NCI-H2081 (cell line): ENCODE measurements at places on chromosomes 7 and 10.

- DNase-seq, result no peak
Measured at GRCh38 chr7:91600112-91600511, 280.4 kb downstream of the MTERF1 start.

GRCh38 chr7:7738177-7738576 lies 19.8 kb upstream of the RPA3 start:
- no peak for DNase-seq

GRCh38 chr7:111041577-111041976 lies 49.4 kb upstream of the LRRN3 start:
- no peak for DNase-seq

- no peak for DNase-seq
Measured at GRCh38 chr7:84757761-84758160, 429.1 kb downstream of the SEMA3D start.

GRCh38 chr10:111102359-111102837 lies 25.6 kb downstream of the ADRA2A start:
- no peak for DNase-seq

DNA sequence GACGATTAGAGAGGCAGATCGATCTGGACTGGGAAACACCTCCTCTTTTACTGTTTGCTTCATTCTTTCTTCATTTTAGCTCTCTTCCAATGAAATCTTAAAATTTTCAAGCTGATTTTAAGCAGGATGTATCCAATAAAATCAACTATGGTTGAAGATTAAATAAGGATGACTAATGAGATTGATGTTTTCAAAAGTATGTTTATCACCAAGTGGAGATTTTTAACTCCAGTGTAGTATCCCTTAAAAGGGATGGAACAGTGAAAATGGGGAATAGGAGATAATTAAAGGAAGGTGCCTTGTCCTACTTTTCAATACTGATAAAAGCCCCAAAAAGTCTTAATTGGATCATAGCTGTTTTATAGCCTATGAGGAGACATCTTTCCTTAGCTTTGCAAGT lies 11.6 kb upstream of the LIPF start:
- no peak for DNase-seq

DNA sequence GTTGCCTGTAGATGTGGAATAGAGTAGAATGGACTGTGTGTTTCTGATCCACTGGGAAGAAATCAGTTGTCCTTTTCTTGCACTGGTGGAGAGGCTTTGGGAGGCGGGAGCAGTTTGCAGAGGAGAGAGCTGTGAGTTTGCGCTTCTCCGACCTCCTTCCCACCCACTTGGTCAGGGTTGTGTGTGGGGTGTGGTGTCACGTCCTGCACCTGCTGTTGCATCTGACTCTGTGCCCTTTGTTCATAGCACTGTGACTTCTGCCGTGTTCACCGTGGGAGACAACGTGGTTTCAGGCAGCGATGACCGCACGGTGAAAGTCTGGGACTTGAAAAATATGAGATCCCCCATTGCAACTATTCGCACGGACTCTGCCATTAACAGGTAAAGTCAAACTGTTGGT lies 67.8 kb downstream of the WDR37 start:
- DNase-seq, result no peak

GRCh38 chr10:93851169-93851568 lies 42.6 kb upstream of the SLC35G1 start:
- DNase-seq, result no peak

DNA sequence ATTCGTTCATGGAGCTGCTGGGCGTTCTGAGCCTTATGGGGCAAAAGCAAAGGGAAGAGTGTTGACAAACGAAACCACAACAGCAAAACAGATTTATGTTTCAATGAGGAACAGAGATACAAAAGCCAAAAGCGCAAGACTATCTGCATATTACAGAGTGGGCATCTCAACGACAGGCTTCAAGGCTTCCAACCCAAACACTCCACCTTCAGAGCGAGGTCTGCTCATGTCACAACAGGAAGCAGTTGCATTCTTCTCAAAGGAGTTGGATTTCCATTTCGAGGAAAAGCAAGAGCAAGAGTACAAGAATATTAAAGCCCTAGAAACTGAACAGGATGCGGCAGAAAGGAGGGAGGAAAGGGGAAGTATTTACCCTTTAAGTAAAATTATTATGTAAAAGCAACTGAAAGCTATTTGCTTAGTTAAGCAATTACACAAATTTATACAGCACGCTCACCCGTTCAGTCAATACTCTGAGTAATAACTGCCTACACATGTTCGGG lies 189.3 kb downstream of the ELMO1 start:
- DNase-seq, result no peak

DNA sequence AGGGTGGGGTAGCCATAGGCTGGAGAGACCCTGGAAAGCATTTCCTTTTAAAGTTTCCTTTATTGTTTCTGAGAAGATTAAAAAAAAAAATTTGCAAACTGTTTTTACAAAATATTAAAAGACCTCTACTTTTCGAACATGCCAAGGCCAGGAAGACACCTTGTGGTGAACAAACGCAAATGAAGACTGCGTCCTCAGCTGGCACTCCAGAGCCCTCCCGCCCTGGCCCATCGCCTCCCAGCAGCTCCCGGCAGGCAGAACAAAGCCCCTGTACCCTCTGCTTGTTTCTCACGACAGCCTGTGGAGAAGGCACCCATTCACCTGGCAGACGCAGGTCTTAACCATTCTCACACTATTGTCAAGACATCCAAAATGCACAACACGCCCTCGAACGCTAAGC lies 56.4 kb downstream of the ESYT2 start:
- DNase-seq, result no peak

- DNase-seq, result no peak
Measured at GRCh38 chr7:2016021-2016631, 216.6 kb downstream of the MAD1L1 start.

- DNase-seq, result no peak
Measured at GRCh38 chr10:44963772-44964633, 4.4 kb downstream of the RASSF4 start.

GRCh38 chr7:140085447-140085846 lies 22.7 kb upstream of the PARP12 start:
- DNase-seq, result no peak
